ENCODE measurements at places on chromosomes 12 and 14.
A peak's percentile ranks its signal among the peaks of the same experiment; 100 is the strongest.

GRCh38 chr14:94770251-94770749, 387 bp upstream of the GSC start:
- DNase-seq, result no peak

- no peak for DNase-seq
Measured at GRCh38 chr14:75711105-75711795, 50.2 kb downstream of the TTLL5 start.

GRCh38 chr12:95096378-95096777, 23.0 kb upstream of the NR2C1 start:
- no peak for DNase-seq

DNA sequence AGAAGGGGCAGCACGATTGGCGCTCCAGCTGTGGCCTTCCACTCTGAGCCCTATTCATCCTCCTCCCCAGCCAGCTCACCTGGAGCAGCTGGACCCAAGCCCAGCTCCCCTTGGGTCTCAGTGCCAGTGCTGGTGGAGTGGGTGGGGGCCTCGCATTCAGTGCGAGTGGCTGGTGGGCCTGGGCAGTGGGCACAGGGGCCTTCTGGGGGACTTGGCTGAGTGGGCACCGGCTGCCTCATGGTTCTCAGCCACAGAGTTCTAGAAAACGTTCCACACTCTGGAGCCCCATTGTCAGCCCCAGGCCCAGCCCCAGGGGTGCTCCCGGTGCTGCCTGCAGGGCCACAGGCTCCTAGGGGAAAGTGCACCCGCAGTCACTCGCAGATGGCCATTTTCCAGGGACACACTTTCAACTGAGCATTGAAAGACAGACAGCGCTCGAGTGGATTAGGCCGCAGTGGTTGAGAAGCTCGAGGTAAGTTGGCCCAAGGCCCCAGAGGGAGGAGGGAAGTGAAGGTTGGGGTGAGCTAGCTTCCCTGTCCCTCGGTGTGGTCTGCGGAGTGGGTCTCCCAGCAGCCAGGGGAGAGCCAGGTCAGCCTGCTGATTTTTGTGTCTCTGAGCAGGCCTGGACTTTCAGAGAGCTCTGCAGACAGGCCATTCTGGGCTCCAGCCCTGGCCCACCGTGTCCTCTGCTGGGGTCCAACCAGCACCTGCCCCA, 3.8 kb downstream of the CLBA1 start:
- DNase-seq, result no peak

- DNase-seq, result peak; percentile 50
Measured at GRCh38 chr12:88946372-88946997, 366.2 kb upstream of the KITLG start.

DNA sequence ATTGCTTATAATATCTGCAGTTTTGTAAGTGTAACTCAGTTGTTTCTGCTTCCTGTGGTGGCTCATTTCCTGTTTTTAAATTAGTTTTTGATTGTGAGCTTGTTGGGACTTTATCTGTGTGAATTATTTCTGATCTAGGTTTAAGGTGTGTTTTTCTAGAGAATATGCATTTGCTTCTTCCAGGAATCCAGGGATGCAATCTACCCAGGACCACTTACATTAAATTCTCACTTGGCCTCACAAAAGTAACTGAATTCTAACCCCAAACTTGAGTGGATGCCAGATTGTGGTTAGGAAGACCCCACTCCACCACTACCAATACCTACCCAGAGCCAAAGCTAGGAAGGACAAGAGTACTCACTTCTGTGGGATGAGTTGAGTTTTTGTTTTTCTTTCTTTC, 11.9 kb downstream of the STYX start:
- no peak for DNase-seq

DNA sequence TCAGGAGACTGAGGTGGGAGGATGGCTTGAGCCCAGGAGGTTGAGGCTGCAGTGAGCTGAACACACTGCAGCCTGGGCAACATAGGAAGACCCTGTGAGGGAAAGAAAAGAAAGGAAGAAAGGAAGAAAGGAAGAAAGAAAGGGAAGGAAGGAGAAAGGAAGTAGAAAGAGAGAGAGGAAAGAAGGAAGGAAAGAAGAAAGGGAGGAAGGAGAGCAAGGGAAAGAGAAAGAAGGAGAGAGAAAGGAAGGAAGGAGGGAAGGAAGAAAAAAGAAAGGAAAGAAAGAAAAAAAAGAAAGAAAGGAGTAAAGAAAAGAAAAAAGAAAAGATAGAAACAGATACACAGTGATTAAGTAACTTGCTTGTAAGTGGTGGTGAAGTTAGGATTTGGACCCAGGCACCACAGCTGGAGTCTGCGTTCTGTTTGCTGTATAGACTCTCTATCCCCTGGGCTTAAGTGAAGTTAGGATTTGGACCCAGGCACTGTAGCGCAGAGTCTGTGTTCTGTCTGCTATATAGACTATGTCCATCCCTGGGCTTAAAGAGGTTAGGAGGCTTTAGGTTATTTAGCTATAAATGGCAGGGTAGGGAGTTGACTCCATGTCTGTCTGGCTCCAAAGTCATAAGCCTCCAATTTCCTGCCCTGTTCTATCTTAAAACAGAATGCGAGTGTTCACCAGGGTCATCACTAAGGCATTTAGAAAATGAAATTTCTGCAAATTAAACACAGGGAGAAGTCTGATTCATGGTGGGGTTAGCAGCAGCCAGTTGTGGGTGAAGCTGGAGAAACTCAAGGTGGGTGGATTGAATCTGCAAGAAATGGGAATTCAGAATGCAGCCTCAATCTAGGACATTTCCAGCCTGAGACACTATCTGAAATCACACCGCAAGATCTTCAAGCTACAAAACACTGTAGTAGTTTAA, 13.3 kb upstream of the C12orf75 start:
- no peak for DNase-seq

DNA sequence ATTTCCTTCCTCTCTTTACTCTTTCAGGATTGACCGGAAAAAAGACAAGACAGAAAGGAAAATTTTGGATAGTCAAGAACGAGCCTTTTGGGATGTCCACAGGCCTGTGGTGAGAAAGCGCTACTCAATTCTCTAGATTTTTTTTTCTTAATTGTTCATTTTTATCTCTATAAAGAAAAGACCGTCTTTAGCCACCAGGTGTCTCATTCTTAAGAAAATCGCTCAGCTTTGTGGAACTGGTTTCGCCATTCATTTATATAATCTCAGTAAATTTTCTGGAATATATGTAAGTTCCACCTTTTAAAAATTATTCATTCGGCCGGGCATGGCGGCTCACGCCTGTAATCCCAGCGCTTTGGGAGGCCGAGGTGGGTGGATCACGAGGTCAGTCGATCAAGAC, 421.1 kb downstream of the DPF3 start:
- DNase-seq, result no peak

All from NCI-H187 treated with DMSO at 0.1 percent for 48 hours (cell line).